ENCODE measurements at places on chromosomes 6 and 20.
A peak's percentile ranks its signal among the peaks of the same experiment; 100 is the strongest.

GRCh38 chr20:59340201-59340885, 39.9 kb downstream of the EDN3 start:
- no peak for DNase-seq

- no peak for DNase-seq
These were observed 254.4 kb downstream of the NRN1 start for GRCh38 chr6:5752391-5752680.

DNA sequence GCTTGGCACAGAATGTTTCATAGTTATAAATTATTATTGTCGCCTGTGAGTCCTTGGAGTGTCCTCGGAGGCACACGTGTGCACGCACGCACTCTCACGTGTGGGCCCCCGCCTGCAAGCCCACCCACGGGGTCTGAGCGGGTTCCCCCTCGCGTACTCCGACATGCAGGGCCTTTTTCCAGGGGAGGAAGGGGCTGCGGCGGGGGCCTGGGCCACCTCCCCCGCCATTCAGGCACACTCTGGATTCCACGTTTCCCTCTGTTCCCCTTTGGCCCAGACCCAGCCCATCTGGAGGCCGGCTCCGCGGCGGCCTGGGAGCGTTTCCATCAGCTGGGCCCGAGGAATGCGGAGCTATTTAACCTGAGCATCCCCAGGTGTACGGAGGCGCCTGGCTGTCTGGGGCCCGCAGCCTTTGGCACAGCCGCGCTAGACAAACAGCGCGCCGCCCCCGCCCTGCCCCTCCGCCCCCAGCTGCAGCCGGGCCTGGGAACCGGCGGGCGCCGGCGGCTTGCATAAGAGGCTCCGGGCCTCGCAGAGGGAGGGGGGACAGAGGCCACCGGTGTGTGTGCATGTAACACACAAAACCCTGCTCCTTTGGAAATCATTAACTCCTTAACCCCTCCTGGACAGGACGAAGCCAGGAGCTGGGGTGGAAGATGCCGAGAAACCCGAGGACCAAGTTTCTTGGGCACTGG, 3.3 kb downstream of the ID1 start:
- DNase-seq = peak; percentile 90

DNA sequence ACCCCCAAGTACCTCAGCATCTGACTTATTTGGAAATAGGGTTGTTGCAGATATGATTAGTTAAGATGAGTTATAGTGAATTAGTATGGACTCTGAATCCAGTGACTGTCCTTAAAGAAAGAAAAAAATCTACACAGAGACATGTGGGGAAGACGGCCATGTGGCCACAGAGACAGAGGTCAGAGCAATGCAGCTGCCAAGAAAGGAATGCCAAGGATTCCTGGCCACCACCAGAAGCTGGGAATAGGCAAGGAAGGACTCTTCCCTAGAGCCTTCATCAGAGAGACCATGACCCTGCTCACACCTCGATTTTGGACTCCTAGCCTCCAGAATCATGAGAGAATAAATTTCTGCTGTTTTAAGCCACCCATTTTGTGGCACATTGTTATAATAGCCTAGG, 81.8 kb downstream of the FYN start:
- DNase-seq = no peak

DNA sequence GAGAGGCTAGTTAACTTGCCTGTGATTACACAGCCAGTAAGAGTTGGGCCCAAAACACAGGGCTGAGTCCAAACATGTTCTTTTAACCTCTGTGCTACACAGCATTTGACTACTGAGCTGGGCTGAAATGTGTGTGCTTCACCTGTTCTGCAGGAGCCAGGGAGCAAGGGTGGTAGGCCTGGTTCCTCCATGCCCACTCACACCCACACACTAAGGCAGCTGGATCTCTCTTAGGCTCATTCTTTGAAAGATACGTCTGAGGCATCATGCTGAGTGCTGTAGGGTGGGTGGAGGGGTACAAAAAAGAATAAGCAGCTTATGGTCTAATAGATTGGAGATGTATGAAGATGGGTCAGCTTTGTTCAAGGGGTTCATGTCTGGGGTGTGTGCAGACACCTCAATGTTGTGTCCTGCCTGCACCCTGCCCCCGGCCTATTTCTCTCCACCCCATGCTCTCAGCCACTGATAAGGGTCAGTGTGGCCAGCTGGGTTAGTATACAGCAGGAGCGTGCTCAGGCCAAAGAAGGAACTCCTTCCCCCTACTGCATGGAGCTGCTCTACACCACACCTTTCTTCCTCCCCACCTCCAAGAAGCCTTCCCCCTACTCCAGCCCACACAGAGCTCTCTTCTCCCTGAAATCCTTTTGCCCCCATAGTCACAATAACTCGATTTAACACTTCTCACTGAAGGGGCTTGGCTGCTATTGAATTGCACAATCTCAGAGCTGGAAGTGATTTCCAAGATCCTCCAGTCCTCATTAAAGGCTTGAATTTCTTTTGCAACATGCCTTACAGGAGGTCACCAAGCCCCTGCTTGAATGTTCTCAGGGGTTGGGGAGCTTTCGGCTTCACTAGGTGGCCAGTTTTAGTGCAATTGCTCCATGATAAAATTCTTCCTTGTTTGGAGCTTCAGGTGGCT, 3.4 kb downstream of the PPP2R5D start:
- DNase-seq = no peak

DNA sequence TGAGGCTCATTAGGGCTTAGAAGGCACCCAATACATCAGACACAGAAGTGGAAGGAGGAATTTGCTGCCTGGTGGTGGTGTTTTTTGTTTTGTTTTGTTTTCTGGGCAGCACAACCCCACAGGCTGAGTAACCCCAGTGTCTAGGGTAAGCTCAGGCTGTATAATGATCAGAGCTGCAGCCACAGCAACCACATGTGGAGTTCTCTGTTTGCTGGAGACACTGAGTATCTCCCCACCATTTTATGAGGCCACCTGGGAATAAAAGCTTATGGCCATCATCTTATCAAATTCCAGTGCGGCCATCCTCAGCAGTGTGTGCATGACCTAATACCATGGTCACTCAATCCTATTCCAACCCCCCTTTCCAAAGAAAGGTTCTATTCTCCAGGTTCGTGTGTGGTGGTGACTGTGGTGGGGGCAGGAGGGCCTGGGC, 3.4 kb upstream of the DLL1 start:
- DNase-seq = no peak

GRCh38 chr6:132506869-132507808, 5.8 kb downstream of the STX7 start:
- no peak for DNase-seq

GRCh38 chr20:709423-709822, 33.8 kb upstream of the SCRT2 start:
- DNase-seq = no peak

DNA sequence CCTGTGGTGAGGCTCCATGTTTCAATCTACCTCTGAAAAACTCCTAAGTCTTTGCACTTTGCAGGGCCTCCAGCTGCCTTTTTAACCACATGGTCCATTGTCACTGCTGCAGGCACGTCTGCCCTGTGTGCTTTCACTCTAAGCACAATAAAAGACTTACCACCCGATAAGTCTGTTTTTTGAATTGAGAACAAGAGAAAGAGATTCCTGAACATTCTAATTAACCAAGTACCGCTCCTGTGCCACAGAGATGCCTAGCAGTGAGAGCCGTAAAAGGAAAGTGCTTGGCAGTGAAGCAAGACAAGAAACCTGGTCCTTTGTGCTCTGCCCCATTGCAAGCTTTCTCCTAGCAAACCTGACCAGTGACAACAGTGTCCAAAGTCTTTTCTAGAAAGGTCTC, 487.6 kb upstream of the FLRT3 start:
- no peak for DNase-seq

DNA sequence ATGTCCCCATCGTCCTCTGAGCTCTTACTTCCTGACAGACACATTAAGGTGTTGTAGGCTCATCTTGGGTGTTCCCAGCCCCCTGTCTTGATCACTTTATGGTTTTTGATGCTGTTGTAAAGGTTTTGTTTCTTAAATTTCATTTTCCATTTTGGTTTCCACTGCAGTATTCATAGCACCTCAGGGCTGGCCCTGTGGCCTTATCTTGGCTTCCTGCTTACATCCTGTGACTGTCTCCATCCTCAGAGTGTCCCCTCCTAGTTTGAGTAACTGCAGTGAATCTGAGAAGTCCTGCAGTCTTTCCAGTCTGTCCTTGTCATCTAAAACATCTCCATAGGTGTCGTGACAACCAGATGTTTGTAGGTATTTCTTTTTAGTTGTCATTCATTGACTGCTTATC, 50.9 kb downstream of the JARID2 start:
- DNase-seq = no peak

GRCh38 chr6:45787384-45787783, 228.3 kb downstream of the CLIC5 start:
- no peak for DNase-seq

GRCh38 chr20:10731190-10731965, 57.6 kb upstream of the JAG1 start:
- peak; percentile 45 for DNase-seq

- DNase-seq = no peak
These were observed 22.2 kb downstream of the C20orf203 start for GRCh38 chr20:32651537-32651936.

DNA sequence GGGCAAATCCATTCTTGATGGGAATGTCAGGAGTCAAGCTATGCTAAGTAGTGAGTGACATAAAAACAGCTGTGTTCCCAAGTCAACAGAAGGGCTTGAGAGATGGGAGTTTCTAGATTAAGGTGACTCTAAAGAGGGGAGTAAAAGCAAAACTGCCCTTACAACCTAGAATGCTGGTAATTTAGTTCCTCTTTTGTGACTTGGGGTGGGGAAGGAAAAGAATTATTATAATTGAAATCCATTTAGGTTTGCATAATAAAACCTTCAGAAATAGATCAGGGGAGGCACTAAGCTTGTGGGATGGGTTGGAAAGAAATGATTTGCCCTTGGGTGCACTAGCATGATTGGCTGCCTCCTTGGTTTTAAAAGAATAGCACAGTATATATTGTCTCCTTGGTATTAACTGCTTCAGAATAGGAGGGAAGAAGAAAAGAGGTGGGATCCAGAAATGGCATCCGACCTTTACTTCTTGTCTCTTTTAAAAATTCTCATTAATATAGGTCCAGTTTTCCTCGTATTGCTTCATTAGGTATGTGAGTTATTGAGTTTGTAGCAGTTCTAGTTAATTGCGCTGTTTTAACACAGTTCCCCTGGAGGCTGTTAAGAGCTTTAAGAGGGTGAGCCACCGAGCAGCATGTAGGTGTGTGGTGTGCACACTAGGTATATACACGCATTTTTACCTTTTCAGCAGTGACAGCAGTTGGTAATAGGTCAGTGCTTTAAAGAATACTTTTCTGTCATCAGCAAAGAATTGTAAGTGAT, 95.3 kb upstream of the VSTM2L start:
- no peak for DNase-seq

GRCh38 chr6:50655848-50656453, 57.4 kb upstream of the TFAP2D start:
- DNase-seq = peak; percentile 13

DNA sequence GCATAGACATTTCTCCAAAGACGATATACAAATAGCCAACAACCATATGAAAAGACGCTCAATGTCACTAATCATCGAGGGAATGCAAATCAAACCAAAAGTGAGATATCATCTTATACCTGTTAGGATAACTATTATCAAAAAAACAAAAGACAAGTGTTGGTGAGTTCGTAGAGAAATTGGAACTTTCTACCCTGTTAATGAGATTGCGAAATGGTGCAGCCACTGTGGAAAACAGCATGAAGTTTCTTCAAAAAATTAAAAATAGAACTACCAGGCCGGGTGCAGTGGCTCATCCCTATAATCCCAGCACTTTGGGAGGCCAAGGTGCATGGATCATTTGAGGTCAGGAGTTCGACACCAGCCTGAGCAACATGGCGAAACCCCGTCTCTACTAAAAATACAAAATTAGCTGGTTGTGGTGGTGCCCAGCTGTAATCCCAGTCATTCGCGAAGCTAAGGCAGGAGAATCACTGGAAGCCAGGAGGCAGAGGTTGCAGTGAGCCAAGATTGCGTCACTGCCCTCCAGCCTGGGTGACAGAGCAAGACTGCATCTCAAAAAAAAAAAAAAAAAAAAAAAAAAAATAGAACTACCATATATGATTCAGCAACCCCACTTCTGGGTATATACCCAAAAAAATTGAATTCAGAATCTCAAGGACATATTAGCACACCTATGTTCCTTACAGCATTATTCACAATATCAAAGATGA, 170.0 kb upstream of the ZNF184 start:
- DNase-seq = no peak

- no peak for DNase-seq
These were observed 1.7 kb upstream of the PIM1 start for GRCh38 chr6:37168163-37168758.

GRCh38 chr20:32332614-32333013, 25.5 kb upstream of the ASXL1 start:
- DNase-seq = no peak

- peak; percentile 49 for DNase-seq
These were observed 78.4 kb upstream of the FBXL4 start for GRCh38 chr6:99026135-99026534.

DNA sequence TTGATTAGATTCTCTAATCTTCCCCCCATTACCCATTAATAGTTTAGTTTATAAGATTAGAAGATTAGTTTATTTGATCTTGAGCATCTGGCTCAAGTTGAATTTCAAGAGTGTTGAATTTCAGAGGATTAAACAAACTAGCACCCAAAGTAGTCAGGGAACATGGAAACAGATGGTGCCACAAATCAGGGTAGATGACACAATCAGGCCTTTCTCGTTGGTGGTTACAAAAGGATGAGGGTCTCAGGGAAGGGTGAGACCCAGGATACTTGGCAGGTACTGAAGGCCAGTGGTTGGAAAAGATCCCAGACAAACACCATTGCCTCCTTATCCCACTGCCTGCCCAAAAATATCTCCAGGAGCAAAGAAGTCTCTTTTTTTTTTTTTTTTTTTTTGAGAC, 29.5 kb upstream of the ADGRF1 start:
- no peak for DNase-seq

GRCh38 chr6:163086624-163086920, 327.9 kb upstream of the QKI start:
- no peak for DNase-seq

DNA sequence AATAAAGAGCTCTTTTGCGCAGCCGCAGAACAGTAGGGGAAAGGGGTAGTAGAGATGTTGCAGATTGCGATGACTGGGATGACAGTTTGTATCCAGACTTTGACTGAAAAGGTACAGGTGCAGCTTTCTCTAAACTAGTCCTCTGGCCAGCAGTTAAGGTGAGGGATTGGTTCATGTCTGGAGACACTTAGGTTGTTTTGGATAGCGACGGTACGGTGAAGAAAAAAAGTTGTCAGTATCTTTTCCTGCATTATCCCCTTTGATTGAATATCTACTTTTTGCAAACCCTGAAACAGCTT, 537 bp downstream of the PRR3 start:
- DNase-seq = no peak

GRCh38 chr20:61691978-61692377, 373.7 kb downstream of the TAF4 start:
- DNase-seq = no peak

DNA sequence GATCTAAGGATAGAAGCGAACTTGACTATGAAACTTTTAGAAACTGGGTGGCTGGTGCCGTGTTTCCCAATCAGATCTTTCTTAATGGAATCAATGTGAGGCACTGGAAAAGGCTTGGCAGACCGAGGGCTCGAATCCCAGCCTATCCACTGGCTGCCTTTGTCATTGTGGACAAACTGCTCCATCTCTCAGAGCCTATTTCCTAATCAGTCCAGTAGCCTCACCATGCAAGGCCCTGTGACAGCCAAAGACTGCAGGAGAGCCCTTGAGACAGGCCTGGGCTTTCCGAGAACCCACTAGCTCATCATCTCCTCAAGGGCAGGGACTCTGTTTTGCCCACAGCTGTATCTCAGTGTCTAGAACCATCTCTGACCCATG, 43.4 kb downstream of the SPDEF start:
- no peak for DNase-seq
